ENCODE measurements at places on chromosomes 6 and 20.

DNA sequence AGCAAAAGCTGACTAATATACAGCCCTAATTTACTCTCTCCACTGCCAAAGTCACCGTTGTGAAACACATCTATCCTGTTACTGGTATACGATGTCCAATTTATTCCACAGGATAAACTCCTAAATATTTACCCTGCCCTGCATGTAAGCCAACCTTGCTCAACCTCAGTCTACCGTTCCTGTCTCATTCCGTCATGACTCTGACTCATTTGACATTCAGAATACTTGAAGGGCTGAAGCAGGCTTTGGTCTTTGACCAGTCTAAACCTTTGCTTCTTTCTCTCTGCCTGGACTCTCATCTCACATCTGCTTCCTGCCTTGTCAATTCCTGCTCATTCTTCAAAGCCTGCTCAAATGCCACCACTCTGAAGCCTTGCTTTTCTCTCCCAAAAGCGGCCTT, 157.5 kb downstream of the SCP2D1 start:
- no peak for DNase-seq

GRCh38 chr20:33693741-33694638, 7.8 kb upstream of the E2F1 start:
- DNase-seq: no peak

- DNase-seq: no peak
Measured at GRCh38 chr20:13212750-13213149, 8.3 kb upstream of the ISM1 start.

GRCh38 chr20:51995551-51995951, 193.2 kb upstream of the SALL4 start:
- DNase-seq: no peak

- DNase-seq: no peak
Measured at GRCh38 chr6:107698146-107698545, 126.0 kb downstream of the SCML4 start.

DNA sequence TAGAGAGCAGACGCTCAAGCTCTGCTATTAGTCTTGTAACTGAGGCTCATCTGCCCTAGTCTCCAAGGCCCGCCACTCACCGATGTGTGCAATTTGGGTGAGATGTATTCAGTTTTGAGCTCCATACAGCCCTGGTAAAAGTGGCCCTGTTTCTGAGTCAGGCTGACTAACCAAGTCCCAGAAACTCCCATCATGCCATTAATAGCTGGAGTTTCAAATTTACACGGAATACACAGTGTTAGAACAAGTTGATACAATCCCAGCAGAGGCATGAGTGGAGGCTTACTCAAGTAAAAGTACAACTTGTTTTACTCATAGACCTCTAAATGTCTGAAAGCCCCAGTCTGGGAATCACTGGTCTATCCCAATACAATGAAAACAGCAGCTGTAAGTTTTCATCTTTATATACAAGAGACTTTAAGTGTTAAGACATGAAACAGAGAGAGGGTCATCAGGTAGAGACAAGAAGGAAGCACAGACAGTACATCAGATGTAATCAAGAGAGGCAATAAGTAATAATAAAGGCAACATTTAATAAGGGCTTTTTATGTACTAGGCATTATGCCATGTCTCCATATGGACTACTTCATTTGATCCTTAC, 42.4 kb downstream of the RTN4IP1 start:
- no peak for DNase-seq

DNA sequence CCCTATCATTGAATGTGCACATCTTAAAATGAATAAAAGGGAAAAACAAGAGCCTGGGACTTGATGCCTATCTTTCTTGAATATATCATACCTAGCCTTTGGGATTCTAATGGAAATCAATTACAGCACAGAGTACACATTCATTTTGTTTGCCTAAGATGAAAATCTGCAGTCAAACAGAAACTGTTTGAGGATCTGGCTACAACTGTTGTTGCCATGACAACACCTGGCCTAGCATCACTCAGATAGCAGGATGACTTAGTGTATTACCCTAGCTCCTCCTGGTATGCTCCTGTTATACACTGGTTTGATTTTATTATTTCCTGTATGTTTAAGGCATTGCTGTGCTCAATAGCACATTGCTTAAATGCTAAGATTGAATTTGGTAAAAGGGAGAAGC, 71.5 kb upstream of the LAMP5 start:
- no peak for DNase-seq
